Thoracic aorta (tissue), 2 donors: ENCODE measurements at places on chromosomes 16 and 17. TPM values are rescaled to one million over a fixed set of nuclear protein-coding genes. Genes with fewer than 3 reads are reported as not detected.

Gene NACA2
- total RNA-seq: not detected

Gene TSPAN10
- total RNA-seq: 0.27 TPM

Gene GRAP
- total RNA-seq: 1.6 TPM

Gene LGALS9B
- 1.7 TPM for total RNA-seq

Gene NPB
- 0.35 TPM for total RNA-seq

Gene DDX28
- total RNA-seq: 5.8 TPM

Gene FBXO31
- 161 TPM for total RNA-seq

Gene MT1E
- total RNA-seq: 214 TPM

Gene CCL4L2
- total RNA-seq: not detected
